Esophagus mucosa (tissue), 1 donor: ENCODE measurements at places on chromosomes 16 and 17. TPM values are rescaled to one million over a fixed set of nuclear protein-coding genes. Genes with fewer than 3 reads are reported as not detected.

MYH3 gene
- 0.52 TPM for total RNA-seq

CBFB gene
- 40.4 TPM for total RNA-seq

TLCD1 gene
- total RNA-seq: 14.7 TPM

CYB561 gene
- 39.7 TPM for total RNA-seq

MIF4GD gene
- total RNA-seq: 18.4 TPM

EVI2B gene
- total RNA-seq: 1.3 TPM

TSPOAP1 gene
- 2.6 TPM for total RNA-seq

CDR2 gene
- total RNA-seq: 3.6 TPM

IL34 gene
- total RNA-seq: 7.9 TPM

CDK10 gene
- 37.3 TPM for total RNA-seq
